Activated CD4-positive, alpha-beta T cell treated with anti-CD3 and anti-CD28 coated beads, Interleukin-2, amount 10 ng/mL, durations not matched to agents 7 days and 5 days (primary cell): ENCODE measurements at places on chromosomes 5 and 9.

- no peak for DNase-seq
Observed at GRCh38 chr9:87180361-87180760, 233.1 kb upstream of the GAS1 start.

GRCh38 chr5:174606646-174607045 lies 117.7 kb upstream of the MSX2 start:
- DNase-seq = no peak

DNA sequence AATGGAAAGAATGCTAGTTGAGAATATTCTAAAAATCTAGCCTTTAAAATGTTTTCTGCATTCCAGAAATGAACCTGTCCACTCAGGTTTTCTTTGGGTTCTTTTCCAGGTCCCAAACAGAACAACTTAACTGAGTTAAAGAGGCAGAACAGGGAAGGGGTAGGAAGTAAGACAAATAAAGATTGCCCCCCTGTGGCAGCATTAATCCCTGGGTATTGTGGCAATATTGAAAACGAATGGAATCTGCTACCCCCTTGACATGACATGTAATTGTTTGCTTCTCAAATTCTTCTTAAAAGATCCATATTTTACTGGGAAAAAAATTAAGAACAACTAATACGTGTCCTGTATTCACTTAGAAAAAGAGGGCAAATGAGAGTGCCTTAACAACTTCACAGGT lies 9.3 kb upstream of the RBM22 start:
- no peak for DNase-seq

DNA sequence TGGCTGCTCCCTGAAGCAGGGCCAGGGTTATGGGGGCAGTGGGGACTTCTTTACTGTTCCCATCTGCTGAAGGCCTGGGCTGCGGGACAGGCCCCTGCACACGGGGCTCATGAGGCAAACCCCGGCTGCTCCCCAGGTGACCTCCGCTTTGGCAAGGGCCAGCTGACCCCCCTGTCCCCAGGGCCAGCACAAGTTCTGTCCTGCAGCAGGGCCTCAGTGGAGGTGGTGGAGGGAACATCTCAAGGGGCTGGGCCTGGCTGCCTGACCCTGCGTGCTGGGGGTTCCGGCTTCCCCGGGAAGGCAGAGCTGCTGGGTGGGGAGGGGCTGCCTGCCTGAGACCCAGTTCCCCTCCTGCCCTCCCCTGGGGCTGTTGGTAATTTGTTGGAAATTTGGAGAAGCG lies 67.4 kb upstream of the RNU6ATAC start:
- no peak for DNase-seq

GRCh38 chr5:135055396-135055795 lies 21.4 kb upstream of the PITX1 start:
- DNase-seq = no peak
